T follicular helper cell (primary cell): ENCODE measurements at places on chromosomes 7 and 10.

GRCh38 chr10:124059551-124059950, 33.8 kb downstream of the CHST15 start:
- no peak for DNase-seq

DNA sequence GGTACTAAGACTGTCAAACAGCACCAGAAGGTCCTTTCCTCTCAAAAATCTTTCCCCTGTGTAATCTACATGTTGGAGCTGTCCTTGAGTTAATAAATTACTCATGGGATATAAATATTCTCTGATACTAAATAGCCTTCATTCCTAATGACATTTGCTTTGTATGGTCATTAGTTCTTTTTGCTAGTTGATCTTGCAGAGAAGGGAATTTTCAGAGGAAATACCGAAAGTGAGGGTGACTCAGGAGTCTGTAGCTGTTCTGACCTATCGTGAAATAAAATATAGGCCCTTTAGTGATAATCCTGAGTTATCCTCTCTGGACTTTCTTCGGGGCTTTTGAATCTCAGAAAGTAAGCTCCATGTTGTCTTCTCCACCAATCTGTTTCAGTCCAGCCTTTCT, 19.4 kb upstream of the CLDN12 start:
- DNase-seq = no peak

- no peak for DNase-seq
These were observed 73.7 kb downstream of the ITIH5 start for GRCh38 chr10:7593063-7593462.

GRCh38 chr10:68167586-68168189, 58.4 kb downstream of the MYPN start:
- DNase-seq = no peak

DNA sequence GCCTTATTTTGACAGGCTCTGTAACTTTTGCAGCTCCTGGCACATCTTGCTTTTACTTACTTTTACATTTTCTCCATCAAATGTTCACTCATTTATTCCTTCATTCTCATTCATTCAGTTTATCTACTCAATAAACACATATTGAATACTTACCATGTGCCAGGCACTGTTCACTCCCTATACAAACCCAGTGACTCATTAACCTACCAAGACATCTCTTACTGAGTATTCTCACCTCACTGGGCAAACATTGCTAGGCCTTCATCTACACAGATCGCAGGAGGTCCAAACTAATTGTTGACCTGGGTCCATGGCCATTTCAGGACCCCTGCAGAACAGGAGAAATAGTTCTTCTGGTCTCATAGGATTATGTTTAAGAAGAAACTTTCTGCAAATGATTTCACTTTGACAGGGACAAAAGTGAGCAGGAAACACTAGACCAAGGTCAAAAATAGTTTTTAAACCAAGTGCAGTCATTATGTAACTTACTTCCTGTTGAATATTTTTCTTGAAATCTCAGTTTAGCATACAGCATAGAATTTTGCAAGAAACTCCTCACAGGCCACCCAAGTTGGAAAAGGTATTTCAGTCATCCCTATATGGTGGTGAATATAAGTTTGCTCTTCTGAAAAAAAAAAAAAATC, 17.6 kb downstream of the SLC26A4 start:
- DNase-seq = no peak

DNA sequence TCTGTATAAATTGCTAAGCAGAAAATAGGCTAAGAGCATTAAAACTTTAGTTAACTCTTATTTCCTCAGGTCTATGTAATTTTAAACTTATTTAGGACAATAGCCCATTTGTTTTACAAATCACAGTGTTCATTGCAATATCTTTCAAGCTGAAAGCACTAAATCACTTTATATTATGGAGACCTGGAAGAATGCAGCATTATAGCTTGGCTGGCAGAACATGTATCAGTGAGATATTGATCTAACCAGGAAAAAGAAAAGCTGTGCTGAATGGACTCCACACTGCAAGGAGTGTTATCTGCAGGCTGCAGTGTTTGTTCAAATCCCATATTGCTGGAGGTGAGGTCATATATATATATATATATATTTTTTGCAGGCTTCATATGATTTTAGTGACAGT, 517.5 kb downstream of the NRG3 start:
- DNase-seq = no peak

DNA sequence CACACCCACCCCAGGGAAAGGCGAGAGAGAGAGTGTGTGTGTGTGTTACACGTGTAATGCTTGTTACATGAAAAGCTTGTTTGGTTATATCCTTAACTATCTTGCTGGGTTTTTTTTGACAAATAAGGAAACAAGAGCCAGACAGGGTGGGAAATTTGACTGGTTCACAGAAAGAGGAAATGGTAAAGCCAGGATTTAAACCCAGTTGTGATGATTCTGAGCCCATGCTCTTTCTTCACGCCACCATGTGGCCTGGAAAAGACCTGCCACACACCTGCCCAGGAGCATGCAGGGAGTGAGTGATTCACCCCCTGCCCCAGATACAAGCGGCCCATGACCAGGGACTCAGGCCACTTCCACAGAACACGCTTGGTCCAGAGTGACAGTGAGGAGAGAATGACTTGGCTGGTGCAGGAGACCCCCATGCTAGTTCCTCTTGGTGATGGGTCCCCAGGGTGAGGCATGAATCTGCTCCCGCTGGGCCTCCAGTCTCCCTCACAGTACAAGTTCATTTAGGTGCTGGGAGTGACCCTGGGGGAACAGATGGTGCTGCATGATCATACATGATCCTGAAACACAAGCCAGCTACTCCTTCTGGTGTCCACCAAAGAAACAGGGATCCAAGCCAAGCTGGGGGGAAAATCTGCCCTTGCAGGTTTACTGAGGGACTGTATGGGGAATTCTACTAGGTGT, 21.0 kb upstream of the EIF5AL1 start:
- no peak for DNase-seq

DNA sequence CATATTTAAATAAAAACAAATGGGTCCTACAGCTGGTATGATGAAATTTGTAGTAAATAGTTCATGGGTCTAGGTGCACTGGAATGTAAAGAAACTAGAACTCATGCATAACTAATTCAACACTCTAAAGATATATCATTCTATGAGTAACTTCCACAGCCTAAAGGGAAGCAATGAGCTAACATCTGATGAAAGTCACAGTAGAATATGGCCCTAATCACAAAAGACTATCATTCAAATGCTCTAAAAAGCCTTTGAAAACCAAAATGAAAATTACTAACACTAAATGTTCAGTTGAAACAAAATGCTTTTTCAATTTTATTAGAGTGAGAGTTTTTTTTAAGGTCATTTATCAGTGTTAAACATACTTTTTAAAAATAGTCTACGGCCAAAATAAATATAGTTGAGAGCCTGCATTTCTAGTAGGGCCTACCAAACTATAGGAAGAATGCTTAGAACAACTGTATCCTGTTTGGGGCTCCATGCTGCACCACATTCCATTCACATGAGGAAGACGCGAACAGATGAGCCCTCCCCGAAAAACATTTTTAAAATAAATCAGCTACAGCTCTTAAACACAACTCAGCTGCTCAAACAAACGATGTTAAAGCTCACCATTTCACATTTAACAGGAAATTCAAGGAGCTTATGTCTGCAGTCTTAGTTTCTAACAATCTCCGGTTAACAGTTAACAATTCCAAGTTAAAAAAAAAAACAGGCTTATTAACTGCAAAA, 134.5 kb downstream of the NRBF2 start:
- no peak for DNase-seq

GRCh38 chr7:12508005-12508404, 62.5 kb upstream of the SCIN start:
- DNase-seq = no peak

DNA sequence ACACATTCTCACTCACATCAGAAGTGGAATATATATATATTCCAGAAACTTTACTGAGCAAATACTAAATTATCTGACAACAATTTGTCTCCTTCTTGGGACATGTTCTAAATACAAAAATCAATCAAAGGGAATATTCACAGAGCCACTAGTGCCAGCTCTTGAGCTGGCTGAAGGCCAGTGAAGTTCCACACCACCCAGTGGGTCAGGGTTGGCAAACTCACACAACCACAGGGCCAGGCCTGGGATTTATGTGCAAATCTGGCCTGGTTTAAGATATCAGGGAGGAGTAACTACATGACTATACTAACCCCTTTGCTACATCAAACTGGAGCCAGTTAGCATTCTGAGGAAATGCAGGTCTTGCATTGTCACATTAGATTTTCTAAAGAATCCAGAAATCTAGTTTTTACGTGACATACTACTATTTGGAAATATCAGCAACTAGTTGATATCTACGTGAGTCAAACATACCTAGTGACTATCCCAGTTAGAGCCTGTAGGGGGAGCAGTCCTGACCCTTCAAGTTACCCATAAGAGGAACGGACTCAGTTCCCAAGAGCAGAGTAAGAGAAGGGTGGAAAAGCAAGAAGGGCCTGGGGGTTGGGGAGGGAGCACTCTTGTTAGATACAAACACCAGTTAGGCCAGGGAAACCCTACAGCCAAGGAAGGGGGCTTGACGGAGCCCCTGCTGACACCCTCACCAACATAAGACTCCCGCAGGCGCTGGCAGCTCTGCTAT, 600.4 kb downstream of the KCNMA1 start:
- DNase-seq = no peak

GRCh38 chr7:75559355-75559975, 67.3 kb downstream of the SPDYE5 start:
- DNase-seq = no peak

DNA sequence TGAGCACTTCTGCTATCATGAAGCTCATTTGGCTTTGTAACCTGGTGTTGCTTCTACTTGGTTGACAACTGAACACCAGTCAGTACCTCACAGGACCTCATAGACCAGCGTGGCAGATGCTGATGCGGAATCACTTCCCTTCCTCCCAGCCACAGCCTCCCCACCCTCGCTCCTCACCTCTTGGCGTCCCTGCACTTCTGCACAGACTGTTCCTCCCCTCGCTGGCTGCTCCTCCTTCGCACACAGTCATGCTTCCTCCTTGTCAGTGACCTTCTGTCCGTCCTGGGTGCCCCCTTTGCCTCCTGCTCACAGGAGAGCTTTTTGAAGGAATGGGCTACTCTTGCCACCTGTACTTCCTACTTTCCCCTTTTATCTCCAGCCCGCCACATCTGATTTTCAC, 61.4 kb upstream of the CTBP2 start:
- no peak for DNase-seq

- DNase-seq = no peak
These were observed 563.3 kb downstream of the GATA3 start for GRCh38 chr10:8617792-8618191.

- no peak for DNase-seq
These were observed 626.5 kb downstream of the SDK1 start for GRCh38 chr7:3927446-3928110.

- DNase-seq = no peak
These were observed 115.2 kb downstream of the LHPP start for GRCh38 chr10:124576526-124577420.

DNA sequence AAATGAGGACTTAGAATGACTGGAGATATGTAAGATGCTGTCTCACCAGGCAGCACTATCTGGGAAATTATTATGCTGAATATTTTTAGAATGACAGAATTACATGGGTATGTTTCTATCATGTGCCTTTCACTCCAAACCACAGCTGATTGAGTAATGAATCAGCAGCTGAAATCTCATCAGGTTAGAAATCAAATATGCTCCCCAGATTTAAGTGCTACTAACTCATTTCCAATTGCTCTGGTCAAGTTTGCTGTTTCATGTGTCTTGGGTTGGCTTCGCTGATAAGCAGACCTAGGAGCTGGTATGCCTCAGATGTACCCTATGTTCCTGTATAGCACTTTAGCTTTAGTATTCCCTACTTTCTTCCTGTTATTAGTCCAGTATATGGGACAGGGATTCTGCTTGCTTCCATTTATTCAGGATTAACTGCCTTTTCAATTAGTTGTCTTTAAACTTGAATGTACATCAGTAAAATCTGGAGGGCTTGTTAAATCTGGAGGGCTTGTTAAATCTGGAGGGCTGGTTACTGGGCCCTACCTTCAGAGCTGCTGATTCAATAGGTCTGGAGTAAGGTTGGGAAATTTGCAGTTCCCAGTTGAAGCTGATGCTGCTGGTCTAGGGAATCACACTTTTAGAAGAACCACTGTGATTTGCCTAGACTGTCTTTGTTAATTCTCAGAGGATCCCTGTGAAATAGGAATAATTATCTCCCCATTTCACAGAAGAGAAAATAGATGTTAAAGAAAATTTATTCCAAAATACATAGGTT, 172.9 kb downstream of the DKK1 start:
- DNase-seq = no peak

DNA sequence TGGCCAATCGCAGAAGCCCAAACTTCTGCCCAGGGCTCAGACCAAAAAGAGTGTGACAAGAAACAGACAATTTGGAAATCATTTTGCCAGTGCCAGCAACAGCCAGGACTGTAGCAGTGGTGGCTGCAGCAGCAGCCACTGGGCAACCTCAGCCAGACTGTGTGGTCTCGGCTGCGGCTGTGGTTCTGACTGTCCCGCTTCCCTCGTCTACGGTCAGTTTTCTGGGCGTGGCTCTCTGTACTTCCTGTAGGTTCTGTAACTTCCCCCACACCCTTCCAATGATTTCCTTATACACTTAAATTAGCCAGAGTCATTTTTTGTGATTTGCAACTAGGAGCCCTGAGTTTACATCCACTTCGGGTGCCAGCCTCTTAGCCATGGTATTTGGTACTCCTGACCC, 39.9 kb downstream of the CYTH3 start:
- no peak for DNase-seq
